Activated CD4-positive, alpha-beta memory T cell treated with anti-CD3 and anti-CD28 coated beads for 36 hours (primary cell): ENCODE measurements at places on chromosomes 16 and 17. TPM values are rescaled to one million over a fixed set of nuclear protein-coding genes. Genes with fewer than 3 reads are reported as not detected.
A peak's percentile ranks its signal among the peaks of the same experiment; 100 is the strongest.

Gene NEK8
- total RNA-seq, result 4.0 TPM

Gene KRT31
- not detected for total RNA-seq

GRCh38 chr16:67543036-67543435 lies 14.4 kb downstream of the RIPOR1 start:
- no peak overlapping the region for H3K4me3 ChIP-seq
- peaks cover 11% of the 10 kb centered on the region for H3K36me3 ChIP-seq
- H3K4me1 ChIP-seq, result peaks cover 35% of the 10 kb centered on the region
- H3K27ac ChIP-seq, result peak overlapping the region; percentile 54

DNA sequence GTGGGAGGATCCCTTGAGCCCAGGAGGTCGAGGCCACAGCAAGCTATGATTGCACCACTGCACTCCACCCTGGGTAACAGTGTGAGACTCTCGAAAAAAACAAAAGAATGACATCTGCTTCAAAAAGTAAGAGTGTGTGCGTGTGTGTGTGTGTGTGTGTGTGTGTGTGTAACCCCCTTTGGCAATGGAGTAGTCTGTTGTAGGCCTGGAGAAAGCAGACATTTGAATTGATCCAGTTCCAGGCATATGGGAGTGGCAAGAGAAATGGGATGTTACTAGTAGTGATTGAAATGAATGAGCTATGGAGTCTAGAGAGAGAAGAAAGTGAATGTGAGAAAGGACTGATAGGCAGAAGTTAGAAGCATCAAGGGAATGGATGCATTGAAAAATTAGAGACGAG lies 9.9 kb downstream of the CASC3 start:
- peak overlapping the region; percentile 7 for H3K27ac ChIP-seq

DNA sequence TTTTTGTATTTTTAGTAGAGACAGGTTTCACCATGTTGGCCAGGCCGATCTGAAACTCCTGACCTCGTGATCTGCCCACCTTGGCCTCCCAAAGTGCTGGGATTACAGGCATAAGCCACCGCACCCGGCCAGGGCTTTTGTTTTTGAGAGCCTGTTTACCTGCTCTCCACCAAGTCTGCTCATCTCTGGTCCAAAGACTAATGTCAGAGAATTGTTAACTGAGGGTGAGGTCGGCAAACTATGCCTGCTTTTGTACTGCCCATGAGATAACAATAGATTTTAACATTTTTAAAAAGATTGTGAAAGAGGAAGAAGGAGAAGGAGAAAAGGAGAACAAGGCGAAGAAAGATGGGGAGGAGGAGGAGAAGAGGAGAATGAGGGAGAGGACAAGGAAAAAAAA lies 26.0 kb downstream of the TMEM238L start:
- DNase-seq, result no peak
- H3K4me1 ChIP-seq, result no peaks in the 10 kb centered on the region
- H3K27me3 ChIP-seq, result no peaks in the 10 kb centered on the region
- no peak overlapping the region for H3K27ac ChIP-seq

GRCh38 chr17:40251576-40251975 lies 32.5 kb downstream of the WIPF2 start:
- peaks cover 22% of the 10 kb centered on the region for H3K4me1 ChIP-seq
- no peak for DNase-seq
- no peak overlapping the region for H3K4me3 ChIP-seq
- H3K36me3 ChIP-seq, result peaks cover 2% of the 10 kb centered on the region
- H3K27me3 ChIP-seq, result no peaks in the 10 kb centered on the region
- H3K27ac ChIP-seq, result no peak overlapping the region

DNA sequence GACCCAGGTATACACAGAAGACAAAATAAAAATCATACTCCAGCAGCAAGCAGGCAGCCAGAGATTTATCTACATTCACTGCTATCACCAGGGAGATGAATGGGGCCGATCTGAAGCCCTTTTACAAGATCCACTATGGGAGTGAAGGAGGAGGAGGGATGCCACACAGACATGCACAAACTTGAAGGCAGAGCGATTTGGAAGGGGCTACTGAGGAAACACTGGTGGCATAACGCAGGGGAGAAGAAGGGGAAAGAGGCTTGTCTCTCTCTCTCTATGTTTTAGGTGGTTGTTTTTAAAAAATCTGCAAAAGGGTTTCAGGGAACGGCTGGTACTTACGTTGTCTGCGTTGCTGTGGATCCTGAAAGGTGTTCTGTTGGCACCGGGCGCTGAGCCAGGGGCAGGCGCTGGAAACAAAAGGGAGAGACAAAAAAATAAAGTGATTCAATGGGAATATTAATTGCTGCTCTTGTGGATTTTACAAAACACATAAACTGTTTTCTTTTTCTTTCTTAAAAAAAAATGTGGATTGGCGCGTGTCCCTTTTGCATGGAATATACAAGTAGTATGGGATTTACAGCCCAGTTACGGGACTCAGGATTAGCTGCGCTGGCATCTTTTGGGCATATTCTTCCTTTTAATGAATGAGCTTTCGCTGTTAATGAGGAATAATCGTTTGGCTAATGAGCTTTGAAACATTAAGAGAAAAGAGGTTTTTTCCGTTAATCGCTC lies 255.3 kb upstream of the PMFBP1 start:
- H3K36me3 ChIP-seq, result peaks cover 8% of the 10 kb centered on the region
- no peaks in the 10 kb centered on the region for H3K27me3 ChIP-seq
- H3K4me3 ChIP-seq, result no peak overlapping the region
- no peaks in the 10 kb centered on the region for H3K4me1 ChIP-seq

- H3K27me3 ChIP-seq, result peaks cover 4% of the 10 kb centered on the region
- peak overlapping the region; percentile 90 for H3K4me3 ChIP-seq
- H3K36me3 ChIP-seq, result no peaks in the 10 kb centered on the region
- no peak overlapping the region for H3K27ac ChIP-seq
Observed at GRCh38 chr16:21301168-21301894, 23.2 kb upstream of the CRYM start.

GRCh38 chr16:87266846-87267245 lies 50.3 kb downstream of the C16orf95 start:
- no peaks in the 10 kb centered on the region for H3K27me3 ChIP-seq
- no peak for DNase-seq
- H3K4me3 ChIP-seq, result no peak overlapping the region
- H3K27ac ChIP-seq, result no peak overlapping the region
- H3K36me3 ChIP-seq, result peaks cover 2% of the 10 kb centered on the region

- DNase-seq, result no peak
- H3K4me1 ChIP-seq, result no peaks in the 10 kb centered on the region
Observed at GRCh38 chr16:81693744-81694303, 85.3 kb upstream of the PLCG2 start.

DNA sequence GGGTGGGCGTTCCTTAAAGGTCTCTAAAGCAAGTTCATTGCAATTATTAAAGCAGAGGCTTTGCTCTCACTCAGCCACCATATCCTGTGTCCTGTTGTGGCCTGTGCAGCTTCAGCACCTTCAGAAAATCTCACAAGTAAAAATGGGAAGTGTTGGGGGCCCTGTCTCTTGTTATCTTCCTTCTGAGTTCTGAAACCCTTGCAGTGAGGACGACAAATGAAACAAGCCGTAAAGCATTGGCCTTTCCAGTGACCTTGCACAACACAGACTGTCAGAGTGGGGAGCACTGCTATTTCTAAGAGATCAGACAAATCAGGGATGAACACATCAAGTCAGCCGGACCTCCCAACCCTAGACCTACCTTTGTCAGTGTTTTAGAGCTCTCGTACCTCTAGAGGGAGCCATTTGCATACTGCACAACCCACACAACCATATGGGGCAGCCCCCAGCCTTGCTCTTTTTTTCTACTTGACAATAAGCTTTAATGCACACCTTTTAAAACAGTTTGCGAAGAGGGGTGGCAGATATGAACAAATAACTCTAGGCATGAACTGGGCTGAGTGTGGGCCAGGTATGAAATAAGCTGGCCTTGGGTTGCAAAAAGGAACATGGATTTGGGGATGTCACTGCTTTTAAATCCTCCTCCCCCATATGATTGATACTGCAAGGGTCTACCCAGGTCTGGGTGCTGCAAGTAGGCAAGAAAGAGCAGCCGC lies 89.8 kb downstream of the KATNIP start:
- DNase-seq, result peak; percentile 36
- no peak overlapping the region for H3K4me3 ChIP-seq
- no peaks in the 10 kb centered on the region for H3K4me1 ChIP-seq
- no peak overlapping the region for H3K27ac ChIP-seq
- peaks cover 12% of the 10 kb centered on the region for H3K36me3 ChIP-seq

- H3K4me3 ChIP-seq, result no peak overlapping the region
- no peaks in the 10 kb centered on the region for H3K27me3 ChIP-seq
- DNase-seq, result peak; percentile 53
- H3K27ac ChIP-seq, result peak overlapping the region; percentile 28
- peaks cover 27% of the 10 kb centered on the region for H3K4me1 ChIP-seq
Observed at GRCh38 chr16:22217890-22218730, 12.0 kb downstream of the EEF2K start.

DNA sequence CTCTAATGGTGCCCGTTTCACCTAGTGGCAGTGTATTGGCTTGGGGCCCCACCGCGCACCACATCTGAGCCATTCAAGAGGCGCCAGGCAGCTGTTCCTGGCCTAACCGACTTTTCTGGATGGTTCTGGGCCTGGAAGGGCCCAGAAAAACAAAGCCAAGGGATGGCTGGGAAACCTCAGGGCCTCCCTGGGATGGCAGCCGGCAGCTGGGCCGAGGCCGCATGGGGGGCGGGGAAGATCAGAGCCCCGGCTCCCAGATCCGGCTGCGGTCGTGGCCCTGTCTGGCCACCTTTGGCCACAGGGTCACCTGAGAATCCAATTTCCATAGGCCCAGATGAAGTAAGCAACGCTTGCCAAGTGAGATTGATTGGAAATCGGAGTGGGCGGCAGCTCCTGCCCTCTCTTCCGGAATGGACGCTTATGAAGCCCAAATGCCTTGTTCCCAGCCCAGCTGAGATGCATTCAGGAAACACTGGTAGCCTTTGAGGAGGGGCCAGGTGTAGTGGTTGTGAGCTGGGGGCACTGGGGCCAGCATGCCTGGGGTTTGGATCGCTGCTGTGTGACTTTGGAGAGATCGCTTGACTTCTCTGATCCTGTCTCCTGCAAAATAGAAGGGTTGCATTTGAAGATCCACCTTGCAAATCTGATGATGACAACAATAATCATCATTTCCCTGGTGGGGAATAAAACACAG lies 163.8 kb upstream of the GSE1 start:
- no peak overlapping the region for H3K4me3 ChIP-seq
- H3K36me3 ChIP-seq, result no peaks in the 10 kb centered on the region
- H3K27ac ChIP-seq, result no peak overlapping the region
- no peaks in the 10 kb centered on the region for H3K27me3 ChIP-seq
- H3K4me1 ChIP-seq, result peaks cover 23% of the 10 kb centered on the region

DNA sequence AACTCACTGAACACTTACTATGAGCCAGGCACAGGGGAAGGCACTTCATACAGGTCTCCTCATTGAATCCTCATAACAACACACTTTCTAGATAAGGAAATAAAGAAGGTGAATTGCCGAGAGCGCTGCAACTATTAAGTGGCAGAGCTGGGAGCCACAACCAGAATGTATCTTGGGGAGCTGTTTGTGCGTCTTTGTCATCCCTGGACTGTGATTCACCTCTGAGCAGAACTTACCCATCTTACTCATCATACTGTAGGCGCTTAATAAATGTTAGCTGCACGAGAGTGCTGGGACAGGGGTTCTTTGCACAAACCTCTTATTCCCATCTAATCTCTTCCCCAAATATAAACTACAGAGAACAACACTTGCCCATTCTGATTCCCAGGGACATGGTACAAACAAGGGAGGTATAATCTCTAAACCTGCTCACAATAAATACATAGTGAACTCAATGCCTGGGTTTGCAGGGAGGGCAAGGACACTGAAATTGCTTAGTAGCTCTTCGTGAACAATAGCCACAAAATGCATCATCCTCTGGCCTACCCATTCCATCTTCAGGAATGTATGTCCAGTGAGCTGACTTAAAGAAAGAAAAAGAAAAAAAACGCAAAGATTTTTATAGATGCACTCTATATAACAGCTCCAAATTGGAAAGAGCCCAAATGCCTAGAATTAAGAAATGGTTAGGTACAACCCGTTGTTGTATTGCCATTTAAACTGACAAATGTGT lies 43.0 kb downstream of the MYO18A start:
- peak overlapping the region; percentile 93 for H3K4me3 ChIP-seq
- peak; percentile 75 for DNase-seq
- H3K36me3 ChIP-seq, result peaks cover 2% of the 10 kb centered on the region

Gene TEX14
- total RNA-seq, result 0.17 TPM

Gene ATP5PD
- 261 TPM for total RNA-seq

Gene PRSS27
- 1.6 TPM for total RNA-seq

Gene WWP2
- 39.5 TPM for total RNA-seq

Gene PPL
- not detected for total RNA-seq

DNA sequence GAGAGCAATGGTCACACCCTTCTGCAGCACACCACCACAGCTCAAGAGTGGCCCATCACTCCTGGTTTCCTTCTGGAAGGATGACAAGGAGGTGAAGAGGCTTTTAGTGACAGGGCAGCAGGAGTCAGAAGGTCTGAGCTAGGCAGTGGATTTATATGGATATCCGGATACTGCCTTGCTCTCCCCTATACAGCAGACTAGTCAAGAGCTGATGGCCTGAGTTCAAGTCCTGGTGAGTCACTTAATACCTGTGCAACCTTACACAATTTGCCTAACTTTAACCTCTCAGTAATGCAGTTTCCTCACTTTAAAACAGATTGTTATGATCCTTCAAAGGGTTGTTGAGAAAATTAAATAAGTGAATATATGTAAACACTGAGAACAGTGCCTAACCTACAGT lies 22.9 kb downstream of the MYO18A start:
- H3K27me3 ChIP-seq, result no peaks in the 10 kb centered on the region
- H3K4me3 ChIP-seq, result no peak overlapping the region
- no peak for DNase-seq
- peaks cover 32% of the 10 kb centered on the region for H3K4me1 ChIP-seq

- no peak overlapping the region for H3K4me3 ChIP-seq
- H3K27ac ChIP-seq, result no peak overlapping the region
- peaks cover 3% of the 10 kb centered on the region for H3K27me3 ChIP-seq
- no peak for DNase-seq
- H3K4me1 ChIP-seq, result no peaks in the 10 kb centered on the region
- H3K36me3 ChIP-seq, result no peaks in the 10 kb centered on the region
Observed at GRCh38 chr16:51763072-51763661, 612.1 kb upstream of the SALL1 start.

- no peak for DNase-seq
- H3K36me3 ChIP-seq, result no peaks in the 10 kb centered on the region
- no peaks in the 10 kb centered on the region for H3K27me3 ChIP-seq
Observed at GRCh38 chr17:73612031-73612472, 32.2 kb downstream of the SDK2 start.

DNA sequence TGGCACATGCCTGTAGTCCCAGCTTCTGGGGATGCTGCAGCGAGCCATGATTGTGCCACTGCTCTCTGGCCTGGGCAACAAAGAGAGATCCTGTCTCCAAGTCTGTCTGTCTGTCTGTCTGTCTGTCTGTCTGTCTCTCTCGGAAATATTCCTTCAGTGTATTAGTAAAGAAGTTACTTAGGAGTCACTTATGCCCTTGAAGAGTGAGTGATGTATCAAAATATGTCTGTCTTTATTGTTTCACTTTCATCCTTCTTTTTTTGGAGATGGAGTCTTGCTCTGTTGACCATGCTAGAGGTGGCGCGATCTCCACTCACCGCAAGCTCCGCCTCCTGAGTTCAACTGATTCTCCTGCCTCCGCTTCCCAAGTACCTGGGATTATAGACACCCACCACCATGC lies 410.5 kb downstream of the WWOX start:
- H3K4me3 ChIP-seq, result no peak overlapping the region
- H3K4me1 ChIP-seq, result no peaks in the 10 kb centered on the region
- no peak for DNase-seq

Gene SOST
- total RNA-seq, result not detected
